ENCODE measurements at places on chromosomes 6 and 20.

- no peak for DNase-seq
Measured at GRCh38 chr6:13339863-13340630, 11.7 kb upstream of the TBC1D7 start.

GRCh38 chr20:10445758-10446157, 10.7 kb downstream of the SLX4IP start:
- no peak for DNase-seq

DNA sequence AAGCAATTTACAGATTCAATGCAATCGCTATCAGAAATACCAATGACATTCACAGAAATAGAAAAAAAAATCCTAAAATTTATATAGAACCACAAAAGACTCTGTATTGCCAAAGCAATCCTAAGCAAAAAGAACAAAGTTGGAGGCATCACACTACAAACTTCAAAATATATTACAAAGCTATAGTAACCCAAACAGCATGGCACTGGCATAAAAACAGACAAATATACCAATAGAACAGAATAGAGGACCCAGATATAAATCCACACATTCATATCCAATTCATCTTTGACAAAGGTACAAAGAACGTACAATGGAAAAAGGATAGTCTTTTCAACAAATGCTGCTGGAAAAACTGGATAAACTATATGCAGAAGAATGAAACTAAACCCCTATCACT, 11.6 kb upstream of the NELFCD start:
- no peak for DNase-seq

GRCh38 chr6:126131246-126131645, 144.9 kb downstream of the TRMT11 start:
- DNase-seq: no peak

GRCh38 chr6:33610067-33610466, 11.1 kb upstream of the ITPR3 start:
- DNase-seq: no peak

GRCh38 chr6:109059153-109059552, 35.5 kb downstream of the SESN1 start:
- no peak for DNase-seq

DNA sequence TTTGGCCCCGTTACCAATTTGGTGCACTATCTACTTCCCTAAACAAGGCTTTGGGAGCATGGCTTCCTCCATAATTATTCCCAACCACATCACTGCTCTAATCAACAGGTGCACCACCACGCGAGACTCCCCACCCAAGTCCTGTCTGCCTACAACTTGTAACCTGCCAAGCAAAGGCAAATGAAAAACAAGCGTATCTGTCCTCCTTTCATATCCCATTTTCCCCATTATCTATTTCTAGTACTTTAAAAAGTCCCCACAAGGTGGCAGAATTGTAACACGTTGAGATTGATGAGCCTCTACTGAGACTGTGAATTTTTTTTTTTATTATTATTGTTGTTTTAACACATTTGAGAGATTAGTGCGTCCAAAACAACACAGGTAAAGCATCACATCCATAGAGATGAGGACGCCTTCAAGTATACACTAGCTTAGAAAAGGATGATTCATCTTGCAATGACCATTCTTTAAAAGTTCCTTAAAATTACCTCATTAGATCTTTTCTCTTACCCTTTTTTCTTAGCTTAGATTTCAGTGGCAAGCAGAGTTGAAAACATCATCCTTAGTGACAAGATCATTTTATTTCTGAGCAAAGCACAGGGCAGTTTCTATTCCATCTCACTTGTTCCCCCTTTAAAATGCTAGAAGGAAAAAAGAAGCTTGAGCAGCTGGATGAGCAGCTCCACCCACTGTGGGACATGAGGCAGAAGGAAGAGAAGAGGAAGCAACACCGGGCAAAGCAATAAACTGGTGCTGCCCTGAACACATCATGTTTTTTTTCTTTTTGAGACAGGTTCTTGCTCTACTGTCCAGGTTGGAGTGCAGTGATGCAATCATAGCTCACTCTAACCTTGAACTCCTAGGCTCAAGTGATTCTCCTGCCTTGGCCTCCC, 210.8 kb downstream of the ARHGAP18 start:
- DNase-seq: no peak

GRCh38 chr6:126054258-126054702, 67.9 kb downstream of the TRMT11 start:
- DNase-seq: no peak

Measured in cerebellar nuclear complex (tissue), 1 donor.